ENCODE measurements at places on chromosomes 13 and 19.
A peak's percentile ranks its signal among the peaks of the same experiment; 100 is the strongest.

- DNase-seq: no peak
Observed at GRCh38 chr13:73429701-73430100, 370.9 kb downstream of the KLF5 start.

GRCh38 chr13:21501686-21502085 lies 42.6 kb upstream of the ZDHHC20 start:
- no peak for DNase-seq

DNA sequence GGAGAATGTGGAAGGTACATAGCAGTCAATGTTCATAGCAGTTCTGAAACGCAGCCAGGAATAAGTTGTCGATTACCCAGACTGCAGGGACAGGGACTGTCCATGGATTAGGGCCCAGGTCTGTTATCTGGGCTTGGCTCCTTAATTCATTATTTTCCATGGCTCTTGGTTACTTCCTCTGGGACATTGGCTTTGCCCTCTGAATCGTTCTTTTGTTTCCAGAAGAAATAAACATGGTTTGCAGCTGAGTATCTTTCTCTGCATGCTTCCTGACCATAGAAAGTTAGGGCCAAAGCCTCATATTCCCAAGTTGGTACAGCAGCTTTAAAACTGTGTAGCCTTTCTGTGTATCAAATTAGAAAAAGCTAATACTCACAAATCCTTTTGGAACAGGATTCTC lies 121.7 kb upstream of the MAB21L1 start:
- DNase-seq: no peak

DNA sequence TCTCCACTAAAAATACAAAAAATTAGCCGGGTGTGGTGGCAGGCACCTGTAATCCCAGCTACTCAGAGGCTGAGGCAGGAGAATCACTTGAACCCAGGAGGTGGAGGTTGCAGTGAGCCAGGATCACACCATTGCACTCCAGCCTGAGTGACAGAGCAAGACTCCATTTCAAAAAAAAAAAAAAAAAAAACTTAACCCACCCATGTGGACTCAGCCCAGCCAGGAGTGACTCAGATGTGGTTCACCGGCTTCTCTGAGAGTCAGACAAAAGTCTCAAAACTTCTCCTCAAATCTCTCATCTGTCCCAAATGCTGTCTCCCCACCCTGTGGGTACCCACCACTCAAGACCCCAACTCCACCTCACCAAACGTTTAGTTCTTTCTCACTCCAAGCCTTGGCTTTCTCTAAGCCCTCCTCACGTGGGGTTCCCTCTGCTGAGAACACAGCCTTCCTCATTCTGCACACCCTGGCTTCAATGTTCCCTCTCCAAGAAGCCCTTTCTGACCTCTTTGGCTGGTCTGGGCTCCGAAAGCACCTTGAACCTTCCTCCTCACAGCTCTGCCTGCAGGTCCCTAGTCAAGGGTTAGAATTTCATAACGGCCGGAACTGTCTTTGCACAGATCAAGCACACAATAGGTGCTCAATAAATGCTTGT lies 11.1 kb upstream of the RAB3A start:
- DNase-seq: no peak

DNA sequence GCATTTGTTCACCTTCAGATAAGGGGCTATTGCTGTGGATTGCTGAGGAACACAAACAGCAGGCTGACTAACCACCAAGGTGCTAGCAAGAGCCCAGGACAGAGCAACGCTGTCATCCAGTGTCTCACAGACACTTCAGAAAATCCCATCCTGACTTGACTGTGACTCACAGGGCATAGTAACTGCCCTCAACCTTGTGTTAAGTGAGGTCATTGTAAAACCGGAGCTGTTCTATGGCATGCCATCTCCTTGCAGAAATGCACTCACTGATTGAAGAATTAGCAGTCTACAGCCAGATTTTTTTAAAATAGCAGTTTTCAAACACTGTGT lies 51.1 kb downstream of the TNFRSF19 start:
- DNase-seq: no peak

- peak; percentile 77 for DNase-seq
Observed at GRCh38 chr13:41465241-41465847, 8.0 kb downstream of the RGCC start.

DNA sequence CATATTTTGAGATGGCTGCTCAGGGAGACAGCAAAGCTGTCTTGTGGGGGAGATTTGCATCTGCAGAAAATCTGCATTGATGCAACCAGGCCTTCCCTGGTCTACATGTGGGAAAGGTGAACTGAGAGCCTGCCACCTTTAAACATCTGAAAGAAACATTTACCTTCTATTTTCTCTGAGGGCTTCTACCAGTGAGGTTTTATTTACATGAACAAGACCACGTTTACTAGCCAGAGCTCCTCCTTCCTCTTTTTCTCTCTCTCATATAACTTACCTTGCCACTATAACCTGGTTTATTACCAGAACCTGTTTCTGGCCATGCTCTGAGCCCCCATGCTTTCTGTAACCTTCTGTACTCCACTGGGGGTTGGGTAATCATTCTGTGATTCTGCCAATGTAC lies 14.4 kb upstream of the RUBCNL start:
- DNase-seq: no peak

DNA sequence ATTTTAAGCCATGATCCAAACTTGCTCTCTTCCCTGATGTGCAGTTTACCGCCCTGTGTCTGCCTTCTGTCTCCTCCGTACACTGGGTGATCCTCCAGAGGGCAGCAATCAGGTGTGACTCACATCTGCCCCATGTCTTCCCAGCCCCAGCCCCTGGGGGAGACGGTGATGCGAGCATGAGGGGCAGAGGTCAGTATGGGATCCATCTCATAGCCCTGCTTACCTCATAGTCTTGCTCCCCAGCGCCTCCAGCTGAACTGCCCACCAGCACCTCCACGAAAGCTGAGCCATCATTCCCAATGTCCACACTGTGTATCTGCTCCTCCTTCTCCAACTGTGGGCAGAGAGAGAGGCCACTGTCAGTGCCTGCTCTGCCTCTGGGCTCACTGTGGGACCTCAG lies 14.6 kb downstream of the XRCC1 start:
- DNase-seq: no peak

GRCh38 chr13:92734068-92734467 lies 492.5 kb upstream of the GPC6 start:
- no peak for DNase-seq

GRCh38 chr13:94228763-94229162 lies 250.7 kb downstream of the DCT start:
- no peak for DNase-seq

GRCh38 chr13:37382146-37382545 lies 216.4 kb downstream of the POSTN start:
- DNase-seq: no peak

- DNase-seq: no peak
Observed at GRCh38 chr13:49185264-49185663, 34.9 kb upstream of the MLNR start.

DNA sequence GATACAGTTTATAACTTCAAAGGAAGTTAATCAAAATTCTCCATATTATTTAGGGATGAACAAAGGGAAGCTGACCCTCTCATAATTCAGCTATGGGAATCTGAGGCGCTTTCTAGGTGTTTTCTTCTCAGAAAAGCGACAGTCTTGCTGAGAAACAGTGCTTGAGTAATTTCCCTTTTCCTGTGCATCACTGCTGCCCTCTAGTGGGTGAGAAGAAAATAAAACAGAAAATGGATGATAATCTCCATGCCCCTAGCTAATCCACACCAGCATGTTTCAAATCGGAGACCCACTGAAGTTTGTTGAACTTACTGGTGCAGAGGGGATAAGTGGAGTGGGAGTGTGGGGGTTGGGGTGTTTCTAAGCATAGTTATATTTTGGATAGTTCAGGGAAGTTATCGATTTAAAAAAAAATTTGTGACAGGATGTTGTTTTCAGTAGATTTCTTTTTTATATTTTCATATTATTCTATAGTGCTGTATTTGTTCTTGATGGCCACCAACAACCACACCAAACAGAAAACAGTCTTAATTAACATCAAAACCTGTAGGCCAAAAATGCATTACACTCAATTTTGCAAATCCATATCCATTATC lies 21.4 kb downstream of the LCP1 start:
- no peak for DNase-seq

- no peak for DNase-seq
Observed at GRCh38 chr19:28940751-28941500, 272.0 kb downstream of the UQCRFS1 start.

GRCh38 chr13:106523576-106523975 lies 11.9 kb downstream of the EFNB2 start:
- no peak for DNase-seq

DNA sequence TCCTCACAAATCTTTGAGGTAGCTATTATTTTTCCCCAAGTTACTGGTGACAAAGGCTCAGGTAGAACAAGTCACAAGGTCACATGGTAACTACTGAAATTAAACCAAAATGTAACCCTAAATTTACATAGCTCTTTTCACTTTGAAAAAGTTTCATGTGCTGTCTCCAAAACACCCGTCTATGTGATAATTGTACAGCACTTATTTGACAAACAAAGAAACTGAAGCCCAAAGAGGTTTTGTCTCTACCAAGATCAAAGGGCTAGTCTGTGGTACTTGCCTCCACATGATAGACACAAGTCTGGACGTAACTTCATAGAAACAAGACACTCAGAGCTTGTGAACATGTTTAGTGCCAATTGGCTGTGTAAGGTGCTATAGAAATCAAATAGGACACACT lies 108.3 kb downstream of the SACS start:
- DNase-seq: no peak

DNA sequence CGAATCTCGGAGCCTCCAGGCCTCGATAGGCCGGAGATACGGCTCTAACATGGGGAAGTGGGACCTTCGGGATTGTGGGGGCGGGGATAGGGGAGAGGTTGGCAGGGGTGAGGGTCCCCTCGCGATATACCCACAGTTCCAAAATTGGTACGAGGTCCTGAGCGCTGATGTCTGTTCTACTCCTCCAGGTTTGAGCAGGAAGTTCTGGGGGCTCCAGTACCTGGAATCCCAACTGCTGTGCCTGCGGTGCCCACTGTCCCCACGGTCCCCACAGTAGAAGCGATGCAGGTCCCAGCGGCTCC lies 447 bp downstream of the RBM42 start:
- no peak for DNase-seq

- no peak for DNase-seq
Observed at GRCh38 chr13:100724568-100724967, 50.0 kb upstream of the TMTC4 start.

- DNase-seq: no peak
Observed at GRCh38 chr13:77457966-77458365, 77.5 kb upstream of the SCEL start.

- no peak for DNase-seq
Observed at GRCh38 chr13:111217641-111218040, 102.5 kb downstream of the ARHGEF7 start.

DNA sequence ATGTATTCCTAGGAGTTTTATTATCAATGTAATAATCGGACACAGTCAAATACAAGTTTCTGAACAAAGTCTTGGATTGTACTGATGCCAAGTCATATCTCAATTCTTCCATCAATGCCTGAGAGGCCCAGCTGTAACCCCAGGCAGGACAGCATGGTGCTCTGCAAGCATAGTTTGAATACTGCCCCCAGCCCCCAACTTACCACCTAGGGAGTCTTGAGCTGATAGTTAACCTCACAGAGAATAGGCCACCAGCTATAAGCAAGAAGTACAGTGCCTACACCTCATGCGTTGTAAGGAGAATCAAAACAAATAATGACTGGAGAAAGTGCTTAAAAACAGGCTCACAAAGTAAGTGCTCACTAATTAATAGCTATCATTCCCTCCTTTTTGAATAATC lies 2.7 kb downstream of the PROSER1 start:
- no peak for DNase-seq

DNA sequence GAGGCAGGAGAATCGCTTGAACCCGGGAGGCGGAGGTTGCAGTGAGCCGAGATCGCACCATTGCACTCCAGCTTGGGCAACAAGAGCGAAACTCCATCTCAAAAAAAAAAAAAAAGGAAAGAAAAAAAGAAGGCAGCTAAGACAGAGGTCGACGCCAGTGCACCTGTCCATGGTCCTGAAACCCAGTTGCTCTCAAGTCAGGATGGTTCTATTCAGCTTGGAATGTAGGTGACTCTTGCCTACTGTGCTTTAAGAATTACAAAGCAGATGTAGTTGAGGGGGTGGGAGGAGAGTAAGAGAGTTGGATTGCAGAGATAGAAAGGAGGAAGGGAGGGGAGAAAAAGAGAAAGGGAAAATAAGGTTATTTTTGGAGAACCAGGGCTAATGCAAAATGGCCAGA lies 18.7 kb downstream of the CACNG7 start:
- DNase-seq: no peak

GRCh38 chr13:35926859-35927530 lies 204.2 kb downstream of the DCLK1 start:
- no peak for DNase-seq

GRCh38 chr13:74134777-74135325 lies 647 bp upstream of the KLF12 start:
- DNase-seq: peak; percentile 57

- no peak for DNase-seq
Observed at GRCh38 chr13:65940720-65941119, 1289.4 kb downstream of the PCDH9 start.

- no peak for DNase-seq
Observed at GRCh38 chr13:89212186-89212585, 1541.0 kb downstream of the SLITRK5 start.

- DNase-seq: no peak
Observed at GRCh38 chr19:30256496-30256850, 115.7 kb upstream of the ZNF536 start.

DNA sequence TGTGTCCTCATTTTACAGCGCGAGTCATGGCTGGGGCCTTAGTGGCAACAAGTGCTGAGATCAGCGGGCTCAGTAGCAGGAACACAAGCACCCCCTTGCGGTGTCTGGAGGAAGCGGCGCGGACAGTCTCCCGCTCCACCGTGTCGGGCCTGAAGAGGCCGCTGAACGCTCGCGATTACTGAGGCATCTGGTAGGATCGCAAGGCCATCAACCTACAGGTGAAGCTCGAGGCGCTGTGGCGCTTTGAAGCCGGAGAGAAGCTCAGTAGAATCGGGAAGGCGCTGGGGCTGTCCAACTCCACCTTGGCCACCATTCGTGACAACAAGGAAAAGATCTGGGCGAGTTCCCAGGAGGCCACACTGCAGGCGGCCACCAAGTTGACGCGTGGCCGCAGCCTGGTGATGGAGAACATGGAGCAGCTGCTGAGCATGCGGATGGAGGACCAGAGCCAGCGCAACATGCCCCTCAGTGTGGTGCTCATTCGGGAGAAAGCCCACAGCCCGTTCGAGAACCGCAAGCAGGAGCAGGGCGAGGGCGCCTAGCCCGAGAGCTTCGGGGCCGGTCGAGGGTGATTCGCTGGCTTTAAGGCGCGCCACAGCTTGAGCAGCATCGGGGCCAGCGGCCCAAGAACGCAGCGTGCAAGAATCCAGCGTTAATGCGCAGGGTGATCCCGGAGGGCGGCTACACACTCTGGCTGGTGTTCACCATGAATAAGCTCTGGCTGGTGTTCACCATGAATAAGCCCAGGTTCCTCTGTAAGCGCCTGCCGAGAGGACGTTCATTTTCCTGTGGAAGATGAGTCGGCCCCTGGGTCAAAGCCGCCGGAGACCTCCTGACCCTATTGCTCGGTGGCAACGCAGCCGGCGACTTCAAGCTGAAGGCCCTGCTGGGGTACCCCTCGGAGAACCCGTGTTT lies 8.3 kb upstream of the MZF1 start:
- DNase-seq: peak; percentile 83

All from stimulated activated CD4-positive, alpha-beta T cell treated with anti-CD3 and anti-CD28 coated beads, Interleukin-12 subunit alpha, Interleukin-12 subunit beta, amount 100 ng/mL, for 24 hours (primary cell).